ENCODE measurements at places on chromosomes 13 and 19.

- no peak for DNase-seq
These were observed 52.5 kb downstream of the SLITRK1 start for GRCh38 chr13:83829810-83830209.

- no peak for DNase-seq
These were observed 1639.5 kb upstream of the MIR17HG start for GRCh38 chr13:89708013-89708412.

- no peak for DNase-seq
These were observed 2.3 kb downstream of the FNDC3A start for GRCh38 chr13:48977973-48978372.

DNA sequence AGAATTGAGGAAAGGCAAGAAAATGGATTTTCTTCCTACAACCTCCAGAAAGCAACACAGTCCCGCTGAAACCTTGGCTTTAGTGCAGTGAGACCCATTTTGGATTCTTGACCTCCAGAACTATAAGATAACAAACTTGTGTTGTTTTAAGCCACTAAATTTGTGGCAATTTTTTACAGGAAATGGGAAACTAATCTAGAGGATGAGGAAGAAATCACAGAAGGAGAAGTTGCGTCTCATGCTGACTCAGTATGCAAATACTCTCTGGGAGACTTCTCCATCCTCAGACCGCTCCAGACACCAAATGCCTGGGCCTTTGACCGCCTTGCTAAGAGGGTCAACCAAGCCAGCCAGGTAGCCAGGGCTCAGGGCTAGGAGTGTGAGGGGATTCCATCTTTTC is 13.1 kb upstream of the CEACAM16 start:
- no peak for DNase-seq

DNA sequence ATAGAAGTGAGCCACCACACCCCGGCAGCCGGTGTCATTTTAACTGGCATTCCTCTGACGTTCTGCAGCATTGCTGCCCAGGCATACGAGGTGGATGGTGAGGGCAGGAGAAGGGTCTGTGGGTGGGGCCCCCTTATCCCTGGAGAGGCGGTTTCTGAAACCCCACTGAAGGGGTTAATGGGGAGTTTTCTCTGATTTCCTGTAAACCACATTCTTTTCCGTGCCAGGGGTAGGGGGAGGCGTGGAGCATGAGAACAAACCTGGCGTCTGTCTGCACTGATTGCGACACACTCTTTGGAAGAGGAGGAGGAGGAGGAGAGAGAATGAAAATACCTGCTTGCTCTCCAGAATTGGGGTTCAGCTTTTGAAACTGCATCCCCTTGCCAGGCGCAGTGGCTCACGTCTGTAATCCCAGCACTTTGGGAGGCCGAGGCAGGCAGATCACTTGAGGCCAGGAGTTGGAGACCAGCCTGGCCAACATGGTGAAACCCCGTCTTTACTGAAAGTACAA is 2.7 kb upstream of the C3 start:
- no peak for DNase-seq

- no peak for DNase-seq
These were observed 4.8 kb downstream of the ABCC4 start for GRCh38 chr13:95296326-95296925.

DNA sequence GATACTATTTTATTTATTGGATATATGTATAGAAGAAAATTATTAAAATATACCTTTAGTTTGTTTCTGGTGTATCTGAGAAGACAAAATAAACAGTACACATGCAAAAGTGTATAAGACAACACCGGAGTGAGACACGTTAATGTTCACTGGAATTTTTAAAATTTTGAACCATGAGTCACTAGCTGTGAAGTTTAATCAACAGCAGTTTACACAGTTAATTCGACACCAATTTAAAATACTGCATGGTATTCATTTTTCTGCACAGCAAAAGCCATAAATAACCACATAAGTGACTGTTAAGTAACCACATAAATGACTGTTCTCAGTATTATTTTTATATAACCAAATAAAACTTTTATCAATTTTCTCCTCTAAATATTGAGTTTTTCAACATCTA is 418.7 kb upstream of the NBEA start:
- DNase-seq: no peak

DNA sequence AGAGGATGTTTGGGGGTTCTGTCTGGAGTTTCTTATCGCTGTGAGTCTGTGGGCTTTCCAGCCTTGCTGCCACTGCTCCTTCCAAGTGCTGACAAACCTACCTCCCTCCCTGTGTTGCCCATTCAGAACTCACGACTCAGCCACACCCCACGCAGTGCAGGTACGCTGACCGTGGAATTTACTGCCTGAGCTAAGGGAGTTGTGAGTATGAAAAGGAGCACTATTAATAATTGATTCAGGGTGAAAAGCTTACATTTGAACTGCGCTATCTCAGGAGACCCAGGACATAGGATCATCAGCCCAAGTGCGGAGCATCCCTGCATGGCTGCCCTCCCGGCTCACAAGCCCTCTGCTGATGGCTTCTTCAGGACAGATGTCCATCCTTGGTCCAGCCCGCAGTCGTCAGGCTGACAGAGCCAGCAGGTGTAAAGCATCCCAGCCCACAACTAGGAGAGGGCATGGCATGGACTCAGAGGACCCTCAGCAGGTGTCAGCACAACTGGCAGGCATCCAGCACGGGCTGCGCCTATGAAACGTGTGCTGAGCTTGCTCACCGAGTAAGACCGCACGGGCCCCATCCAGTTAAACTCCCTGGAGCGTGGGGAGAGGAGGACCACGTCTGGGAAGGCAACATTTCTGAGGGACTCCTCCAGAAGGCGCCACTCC is 244.0 kb downstream of the COL4A1 start:
- no peak for DNase-seq

DNA sequence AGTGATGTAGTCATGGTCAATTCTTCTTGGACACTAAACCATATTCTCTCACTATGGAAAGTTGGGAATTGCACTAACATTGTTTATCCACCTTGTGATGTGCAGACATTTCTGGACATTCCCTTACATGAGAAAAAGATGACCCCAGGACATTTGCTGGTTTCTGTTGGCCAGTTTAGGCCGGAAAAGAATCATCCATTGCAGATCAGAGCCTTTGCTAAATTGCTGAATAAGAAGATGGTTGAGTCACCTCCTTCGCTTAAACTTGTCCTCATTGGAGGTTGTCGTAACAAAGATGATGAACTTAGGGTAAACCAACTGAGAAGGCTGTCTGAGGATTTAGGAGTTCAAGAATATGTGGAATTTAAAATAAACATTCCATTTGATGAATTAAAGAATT is at the start of gene UTP14C:
UTP14C (plus strand) TSS at position 211 of the 400 bp plus-strand sequence. CDS start 4,114 bp downstream, outside the sequence.
- DNase-seq: no peak

- DNase-seq: no peak
These were observed 205.0 kb upstream of the RFC3 start for GRCh38 chr13:33612641-33613638.

- DNase-seq: no peak
These were observed 44.8 kb downstream of the PHF11 start for GRCh38 chr13:49540552-49540951.

DNA sequence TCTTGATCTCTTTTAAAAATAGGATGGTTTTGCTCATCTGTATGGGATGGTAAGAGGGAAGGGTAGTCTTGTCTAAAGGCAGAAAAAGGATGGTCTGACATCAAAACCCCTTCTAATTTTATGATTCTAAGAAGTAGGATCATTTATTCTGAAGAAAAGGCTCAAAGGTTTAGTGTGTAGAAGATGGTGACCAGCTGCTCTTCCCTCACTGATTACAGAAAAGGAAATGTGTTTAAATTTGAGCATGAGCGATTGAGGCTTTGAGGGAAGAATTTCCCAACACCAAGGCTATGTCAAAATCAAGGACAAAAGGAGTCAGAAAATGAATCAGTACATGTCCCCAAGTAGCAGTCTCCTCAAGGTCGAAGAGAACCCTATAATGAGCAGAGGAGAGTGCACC is 909.8 kb downstream of the EFNB2 start:
- no peak for DNase-seq

GRCh38 chr19:29843180-29844051 is 31.6 kb downstream of the CCNE1 start:
- DNase-seq: no peak

DNA sequence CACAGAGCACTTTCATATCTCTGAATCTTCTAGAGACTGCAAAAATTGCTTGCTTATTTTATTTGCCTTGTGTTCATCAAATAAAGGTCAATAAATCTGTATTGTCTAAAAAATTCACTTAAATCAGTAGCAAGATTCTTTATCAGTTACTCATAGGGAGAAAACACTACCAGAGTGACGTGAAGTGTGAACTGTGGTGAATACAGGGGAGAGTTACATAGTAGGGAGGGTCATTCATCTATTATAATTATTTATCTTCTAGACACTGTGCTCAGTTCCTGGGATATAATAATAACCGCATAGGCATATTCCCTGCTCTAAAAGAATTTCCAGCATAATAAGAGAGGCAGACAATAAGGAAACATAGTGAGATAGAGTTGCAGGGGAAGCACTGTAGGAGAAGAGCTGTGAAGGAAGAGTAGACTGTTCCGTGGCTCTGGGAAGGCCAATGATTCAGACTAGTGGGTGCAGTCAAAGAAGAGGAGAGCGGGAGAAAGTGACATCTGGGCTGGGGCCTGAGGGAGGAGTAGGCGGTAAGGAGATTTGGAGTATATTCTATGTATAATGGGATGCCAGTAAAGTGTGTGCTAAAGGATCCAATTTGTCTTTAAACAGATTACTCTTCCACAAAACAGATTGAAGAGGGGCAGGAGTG is 84.0 kb upstream of the TDRD3 start:
- no peak for DNase-seq

GRCh38 chr19:51148580-51148979 is 6.5 kb downstream of the SIGLEC7 start:
- DNase-seq: no peak

DNA sequence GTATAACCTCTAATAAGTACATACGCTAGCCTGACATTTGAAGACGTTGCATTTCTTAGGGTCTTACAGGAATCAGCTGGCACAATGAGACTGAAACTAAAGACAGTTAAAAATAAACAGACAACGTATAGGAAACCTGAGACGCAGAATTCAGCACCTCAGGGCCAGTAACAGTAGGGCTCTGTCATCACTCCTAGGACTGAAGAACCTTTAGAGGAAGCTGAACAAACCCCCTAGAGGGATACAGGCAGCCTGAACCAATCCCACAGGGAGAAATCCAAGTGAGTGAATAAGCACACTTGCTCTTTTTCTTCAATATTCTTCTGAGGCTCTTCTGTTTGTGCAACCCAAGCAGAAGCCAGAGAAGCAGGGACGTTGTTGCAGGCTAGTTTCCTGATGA is 53.9 kb upstream of the KLHL1 start:
- DNase-seq: no peak

GRCh38 chr13:40984668-40985366 is 34.3 kb downstream of the ELF1 start:
- no peak for DNase-seq

DNA sequence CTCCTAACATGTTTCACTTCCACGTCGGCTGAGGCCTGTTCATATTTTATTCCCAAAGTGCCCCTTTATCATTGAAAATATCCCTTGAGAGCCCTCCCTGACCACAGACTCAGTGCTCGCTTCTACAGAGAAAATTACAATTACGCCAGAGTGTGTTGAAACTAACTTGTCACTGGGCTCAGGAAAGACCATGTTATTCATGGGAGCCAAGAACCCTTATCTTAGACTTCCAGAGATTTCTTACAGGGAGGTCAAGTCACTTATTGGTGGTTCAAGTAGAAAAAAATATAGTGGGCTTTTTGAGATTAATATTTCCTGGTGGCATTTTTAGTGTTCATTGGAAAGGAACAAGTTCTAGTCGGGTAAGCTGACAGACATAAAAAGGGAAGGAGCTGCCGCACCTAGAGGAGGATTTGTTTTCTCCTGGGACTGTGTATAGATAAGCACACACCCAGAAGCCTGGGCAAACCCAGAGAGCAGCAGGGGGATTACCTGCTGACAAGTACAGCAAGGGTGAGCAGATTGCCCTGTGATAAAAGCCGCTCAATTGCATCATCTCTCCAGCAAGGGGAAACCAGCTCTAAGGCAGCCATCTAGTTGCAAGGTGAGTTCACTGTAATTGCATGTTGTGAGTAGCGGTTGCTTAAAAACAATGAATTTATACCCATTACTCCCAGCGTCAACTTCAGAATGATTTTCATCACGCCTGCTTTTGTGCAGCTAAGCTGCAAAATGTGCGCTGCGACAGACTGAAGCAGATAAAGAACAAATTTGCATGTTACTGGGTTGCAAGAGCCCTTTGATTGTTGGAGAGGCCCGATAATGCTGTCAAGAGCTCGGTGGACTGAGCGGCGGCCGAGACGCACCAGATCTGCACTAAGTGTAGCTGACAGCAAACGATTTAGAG is 46.2 kb downstream of the DCT start:
- DNase-seq: no peak

DNA sequence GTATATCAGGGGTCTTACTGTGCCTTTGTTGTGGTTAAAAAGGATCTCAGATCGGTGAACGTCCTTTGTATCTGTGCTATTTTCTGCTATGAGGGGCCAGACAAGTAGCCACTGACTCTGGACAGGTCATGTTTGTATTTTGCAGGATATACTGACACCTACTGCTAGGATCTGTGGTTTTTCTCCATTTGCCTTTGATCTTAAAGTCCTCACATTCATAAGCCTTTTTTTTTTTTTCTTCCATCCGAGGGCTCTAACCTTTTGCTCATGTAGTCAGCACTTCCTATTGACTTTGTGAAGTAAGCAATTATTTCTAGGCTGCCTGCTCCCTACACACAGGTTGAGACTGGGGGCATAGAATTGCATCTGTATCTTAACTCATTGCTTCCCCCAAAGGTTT is 106.2 kb downstream of the SLITRK5 start:
- no peak for DNase-seq

- DNase-seq: no peak
These were observed 40.3 kb downstream of the RHPN2 start for GRCh38 chr19:33024398-33024797.

DNA sequence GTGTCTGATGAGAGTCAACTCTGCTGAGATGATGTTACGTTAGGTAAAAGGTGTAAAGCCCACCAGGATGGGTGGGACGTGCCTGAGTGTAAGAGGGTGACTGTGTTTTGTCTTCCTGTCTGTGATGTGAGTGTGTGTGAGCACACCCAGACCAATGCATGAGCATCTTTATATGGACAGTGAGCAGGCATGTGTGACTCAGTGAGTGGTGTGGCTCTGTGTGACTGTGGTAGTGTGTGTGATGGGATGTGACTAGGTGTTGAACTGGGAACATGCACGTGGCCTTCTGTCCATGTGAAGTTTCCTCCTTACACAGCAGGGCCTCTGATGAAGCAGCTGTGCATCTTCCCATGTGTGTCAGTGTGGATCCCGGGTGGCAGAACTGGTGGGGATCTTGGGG is 17.8 kb upstream of the LGALS16 start:
- DNase-seq: no peak
